Activated effector memory CD4-positive, alpha-beta T cell treated with Interleukin-2 at 50 U/mL for 16 hours (primary cell): ENCODE measurements at places on chromosomes 7 and 10.

DNA sequence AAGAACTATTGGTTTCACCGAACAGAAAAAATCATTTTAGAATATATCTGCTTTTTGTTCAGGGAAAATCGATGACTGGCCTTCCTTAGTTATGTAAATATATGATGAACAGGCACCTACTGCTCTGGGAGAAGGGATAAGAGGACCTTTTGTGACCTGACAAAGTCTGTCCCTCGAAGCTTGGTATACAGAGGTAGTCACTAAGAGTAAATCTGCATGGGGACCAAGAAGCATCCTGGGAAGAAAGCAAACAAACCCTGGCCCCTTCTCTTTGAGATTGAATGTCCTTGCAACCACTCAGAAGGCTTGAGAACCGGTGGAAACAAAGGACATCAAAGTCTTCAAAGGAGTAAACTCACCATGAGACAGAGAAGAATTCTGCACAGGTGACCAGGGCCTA, 52.3 kb downstream of the SKIDA1 start:
- no peak for DNase-seq

- no peak for DNase-seq
Measured at GRCh38 chr10:26528715-26529393, 90.7 kb downstream of the APBB1IP start.

GRCh38 chr7:69803699-69804516, 205.6 kb downstream of the AUTS2 start:
- DNase-seq, result no peak

GRCh38 chr7:83267141-83267631, 104.5 kb upstream of the PCLO start:
- no peak for DNase-seq

GRCh38 chr7:134495546-134495945, 31.8 kb upstream of the AKR1B10 start:
- no peak for DNase-seq

DNA sequence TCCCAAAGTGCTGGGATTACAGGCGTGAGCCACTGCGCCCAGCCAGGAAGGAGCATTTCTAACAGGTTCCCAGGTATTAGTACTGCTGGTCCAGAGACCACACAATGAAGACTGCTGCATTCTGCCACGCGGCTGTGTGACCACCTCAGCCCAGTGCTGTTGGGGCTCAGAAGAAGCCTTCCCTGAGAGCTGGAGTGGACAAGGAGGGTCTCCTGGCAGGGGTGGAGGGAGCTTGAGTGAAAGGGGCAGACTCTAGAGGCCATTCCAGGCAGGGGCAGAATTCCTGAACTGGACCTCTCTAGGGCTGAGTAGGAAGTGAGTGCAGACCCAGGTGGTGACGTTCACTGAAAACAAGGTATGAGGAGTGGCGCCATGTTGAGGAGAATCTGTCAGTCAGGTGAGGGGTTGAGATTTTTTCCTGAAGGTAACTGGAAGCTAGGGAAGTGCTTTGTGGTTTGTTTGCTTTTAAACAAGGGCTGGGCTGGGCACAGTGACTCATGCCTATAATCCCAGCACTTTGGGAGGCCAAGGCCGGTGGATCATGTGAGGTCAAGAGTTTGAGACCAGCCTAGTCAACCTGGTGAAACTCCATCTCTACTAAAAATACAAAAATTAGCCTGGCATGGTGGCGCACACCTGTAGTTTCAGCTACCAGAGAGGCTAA, 67.6 kb downstream of the TACC2 start:
- DNase-seq, result no peak

- no peak for DNase-seq
Measured at GRCh38 chr10:86263209-86263608, 103.4 kb downstream of the GRID1 start.

- DNase-seq, result no peak
Measured at GRCh38 chr10:7561216-7561893, 105.4 kb downstream of the ITIH5 start.

DNA sequence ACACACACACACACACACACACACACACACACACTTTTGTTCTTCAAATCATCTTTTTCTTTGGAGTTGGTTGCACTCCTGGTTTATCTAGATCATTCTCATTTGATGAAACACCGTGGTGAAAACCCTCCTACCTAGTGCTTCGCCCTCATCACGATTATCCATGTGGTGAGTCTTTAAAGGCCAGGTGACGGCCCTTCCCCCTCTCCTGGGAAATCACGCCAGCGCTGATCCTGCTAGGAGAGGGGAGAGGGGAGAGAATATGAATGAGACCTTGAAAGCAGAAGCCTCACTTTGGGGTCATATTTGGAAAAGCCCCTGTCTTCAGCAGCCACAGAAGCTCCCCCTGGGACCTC, 103.9 kb upstream of the LRRC4 start:
- DNase-seq, result no peak

GRCh38 chr10:102812231-102812876, 24.9 kb downstream of the CYP17A1 start:
- DNase-seq, result no peak

- DNase-seq, result no peak
Measured at GRCh38 chr7:120927454-120928103, 23.0 kb upstream of the ING3 start.

DNA sequence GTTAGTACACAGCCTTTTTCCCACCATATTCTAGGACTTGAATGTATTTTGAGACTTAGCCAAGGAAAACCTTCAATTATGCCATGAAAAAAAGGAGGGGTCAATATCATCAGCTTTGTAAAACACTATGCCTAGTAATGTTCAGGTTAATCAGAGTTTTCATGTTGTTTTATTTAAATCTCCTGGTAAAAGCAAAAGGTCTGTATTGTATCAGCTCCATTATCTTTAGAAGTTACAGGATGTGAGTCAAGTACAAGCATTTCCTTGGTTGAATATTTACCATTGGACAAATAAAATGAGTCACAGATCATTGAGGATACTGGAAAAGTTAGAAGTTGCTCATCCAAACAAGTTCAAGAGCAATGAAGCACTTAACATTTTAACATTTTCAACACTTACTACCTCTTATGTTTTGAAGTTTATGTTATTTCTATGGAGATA, 89.9 kb upstream of the CAPZA2 start:
- DNase-seq, result no peak

DNA sequence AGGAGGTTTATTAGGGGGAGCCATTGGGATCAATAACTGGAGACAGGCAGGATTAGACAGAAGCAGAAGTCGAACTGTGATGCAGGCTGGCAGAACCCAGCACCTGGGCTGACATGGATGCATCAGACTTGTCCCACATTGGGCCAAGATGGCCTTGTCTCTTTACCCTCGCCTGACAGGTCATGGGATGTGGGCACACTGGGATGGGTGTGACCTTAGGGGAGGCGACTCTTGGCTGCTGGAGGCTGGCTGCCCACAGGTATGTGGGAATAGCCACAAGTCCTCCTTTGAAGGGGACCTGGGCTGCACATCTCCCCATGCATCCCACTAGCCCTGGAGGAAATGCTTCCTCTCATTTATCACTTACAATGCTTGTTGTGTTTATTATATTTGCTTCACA, 17.3 kb downstream of the NFE2L3 start:
- DNase-seq, result no peak

GRCh38 chr10:61786728-61787127, 114.8 kb upstream of the ARID5B start:
- no peak for DNase-seq

GRCh38 chr7:4430227-4430626, 251.9 kb upstream of the FOXK1 start:
- no peak for DNase-seq

DNA sequence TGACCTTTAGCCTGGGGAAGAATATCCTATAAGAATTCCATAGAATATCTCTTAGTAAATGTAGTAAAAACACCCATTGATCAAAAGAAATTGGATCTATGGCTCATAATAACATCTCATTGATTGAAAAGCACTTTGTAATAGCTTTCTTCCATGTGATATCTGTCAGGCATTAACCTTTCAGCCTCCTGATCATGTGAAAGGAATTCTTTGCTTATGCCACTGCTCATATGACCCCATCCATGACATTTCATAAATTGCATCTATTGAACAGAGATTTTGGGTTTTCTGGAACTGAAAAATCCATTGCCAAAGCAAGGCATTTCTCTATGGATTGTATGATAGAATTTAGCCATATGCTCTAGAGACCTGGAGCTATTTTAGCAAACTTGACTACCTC, 519.3 kb upstream of the PFKP start:
- no peak for DNase-seq

- no peak for DNase-seq
Measured at GRCh38 chr10:131860806-131861440, 39.9 kb upstream of the PPP2R2D start.

GRCh38 chr7:130793855-130794618, 60.0 kb upstream of the KLF14 start:
- DNase-seq, result no peak

DNA sequence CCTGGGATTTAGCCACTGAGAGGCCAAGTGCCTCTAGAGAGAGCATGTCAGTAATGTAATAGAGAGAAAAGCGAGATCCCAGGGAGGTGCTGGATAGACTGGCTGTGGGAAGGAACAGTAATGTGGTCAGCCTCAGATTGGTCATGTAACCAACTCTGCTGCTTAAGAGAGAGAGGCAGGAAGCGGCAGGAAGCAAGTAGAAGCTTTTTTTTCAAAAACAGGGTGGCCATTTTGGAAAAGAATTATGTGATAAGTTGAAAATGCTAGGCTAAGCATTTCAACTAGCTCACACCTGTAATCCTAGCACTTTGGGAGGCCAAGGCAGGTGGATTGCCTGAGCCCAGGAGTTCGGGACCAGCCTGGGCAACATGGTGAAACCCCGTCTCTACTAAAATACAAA, 3.7 kb upstream of the PCOLCE start:
- DNase-seq, result no peak

DNA sequence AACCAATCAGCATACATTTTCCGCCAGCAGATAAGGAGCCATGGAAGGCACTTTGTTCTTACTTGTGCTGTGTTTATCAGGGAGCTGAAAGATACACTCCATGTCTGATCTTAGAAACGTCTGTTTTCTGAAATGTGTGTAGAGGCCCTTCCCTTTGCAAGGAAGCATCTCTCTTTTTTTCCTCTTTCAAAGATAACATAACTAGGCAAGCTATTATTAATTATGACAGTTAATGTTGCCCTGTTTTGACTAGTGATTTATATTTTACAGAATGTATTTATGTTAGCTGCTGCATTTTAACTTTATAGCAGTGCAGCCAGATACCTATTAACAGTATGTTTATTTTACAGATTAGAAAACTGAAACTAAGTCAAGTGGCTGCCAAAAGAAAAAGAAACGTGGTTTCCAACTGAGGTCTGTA, 683.2 kb upstream of the IGFBP3 start:
- no peak for DNase-seq

GRCh38 chr7:113394856-113395255, 276.5 kb upstream of the SMIM30 start:
- no peak for DNase-seq

- DNase-seq, result no peak
Measured at GRCh38 chr7:30322271-30323005, 38.0 kb downstream of the ZNRF2 start.

GRCh38 chr10:94150541-94151184, 156.9 kb downstream of the PLCE1 start:
- DNase-seq, result no peak

- no peak for DNase-seq
Measured at GRCh38 chr7:50665403-50666123, 100.4 kb upstream of the DDC start.

GRCh38 chr7:33157311-33157710, 27.9 kb downstream of the BBS9 start:
- no peak for DNase-seq

DNA sequence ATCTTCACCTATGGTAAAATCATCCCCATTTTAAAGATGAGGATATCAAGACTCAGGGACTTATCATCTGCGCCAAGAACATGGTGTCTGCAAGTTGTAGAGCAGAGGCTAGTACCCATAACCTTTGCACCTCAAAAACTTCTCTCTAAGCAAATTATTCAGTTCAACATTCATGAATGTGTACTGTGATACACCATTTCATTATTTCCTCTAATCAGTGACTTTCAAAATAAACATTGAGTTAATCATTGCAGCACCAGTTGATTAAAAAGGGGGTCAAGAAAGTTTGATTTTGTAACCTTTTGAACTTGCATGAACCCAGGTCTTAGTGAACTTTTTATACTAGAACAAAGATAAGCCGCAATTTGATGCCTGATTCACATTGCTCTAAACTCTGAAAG, 47.6 kb upstream of the CYP2C8 start:
- DNase-seq, result no peak

GRCh38 chr10:114362826-114363355, 41.4 kb downstream of the AFAP1L2 start:
- no peak for DNase-seq

- no peak for DNase-seq
Measured at GRCh38 chr10:71766717-71767419, 6.5 kb downstream of the VSIR start.

- DNase-seq, result no peak
Measured at GRCh38 chr7:80847895-80848294, 71.0 kb downstream of the SEMA3C start.
